ENCODE measurements at places on chromosomes 3 and 15.
A peak's percentile ranks its signal among the peaks of the same experiment; 100 is the strongest.

DNA sequence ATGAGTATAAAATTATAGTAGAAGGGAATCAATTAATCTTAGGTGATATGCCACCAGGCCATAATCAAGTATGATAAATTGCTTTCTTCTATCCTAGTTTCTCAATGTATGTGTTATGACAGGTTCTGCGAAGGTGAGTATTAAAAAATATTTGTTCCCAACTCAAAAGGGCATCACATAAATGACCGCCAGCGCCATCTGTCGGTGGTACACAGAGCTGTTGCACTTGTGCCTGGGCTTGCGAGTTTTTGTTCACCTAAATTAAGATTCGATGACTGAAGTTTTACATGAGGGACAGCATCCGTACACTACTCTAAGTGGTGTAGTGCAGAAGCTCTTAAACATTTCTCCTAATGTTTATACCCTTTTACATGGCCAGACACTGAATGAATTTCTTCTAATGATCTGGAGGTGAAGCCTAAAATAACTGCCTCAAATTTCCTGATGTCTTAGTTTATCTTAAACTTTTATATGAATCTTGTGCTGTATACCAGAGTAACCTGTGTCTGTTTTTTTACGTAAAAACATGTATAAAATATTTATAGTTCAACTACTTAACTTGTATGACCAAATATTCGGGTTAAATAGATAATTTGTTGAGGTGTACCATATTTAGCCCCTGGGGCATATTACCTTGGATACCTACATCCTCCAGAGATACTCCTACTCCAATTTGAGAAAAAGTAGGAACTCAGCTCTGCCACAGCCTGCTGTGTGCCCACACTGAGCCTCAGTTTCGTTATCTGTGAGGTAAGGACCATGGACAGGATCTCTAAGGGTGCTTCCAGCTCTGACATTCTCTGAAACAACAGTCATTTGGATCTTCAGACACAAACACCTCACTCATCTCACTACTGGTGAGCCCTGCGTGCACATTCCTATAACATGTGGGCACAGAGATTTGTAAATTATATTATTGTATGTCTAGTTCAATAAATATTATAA is 365.6 kb downstream of the MAGI1 start:
- DNase-seq = peak; percentile 57

DNA sequence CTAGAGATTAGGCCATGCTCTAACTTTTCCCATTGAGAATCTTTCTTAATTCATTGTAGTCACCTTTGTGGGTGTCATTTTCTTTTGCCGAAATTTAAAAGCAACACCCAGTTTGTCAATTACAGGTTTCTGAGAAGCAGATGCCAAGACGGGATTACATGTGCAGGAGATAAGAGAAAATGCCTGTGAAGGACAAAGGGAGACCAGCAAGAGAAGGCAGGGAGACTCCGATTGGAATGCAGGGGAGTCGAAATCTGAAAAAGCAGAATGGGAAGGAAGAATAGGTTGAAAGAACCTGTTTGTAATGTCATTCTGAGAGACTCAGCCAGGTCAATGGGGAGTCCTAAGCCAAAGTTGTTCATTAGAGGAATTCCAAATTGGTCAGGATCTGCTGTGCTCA is 3.6 kb upstream of the DPH6 start:
- DNase-seq = no peak

DNA sequence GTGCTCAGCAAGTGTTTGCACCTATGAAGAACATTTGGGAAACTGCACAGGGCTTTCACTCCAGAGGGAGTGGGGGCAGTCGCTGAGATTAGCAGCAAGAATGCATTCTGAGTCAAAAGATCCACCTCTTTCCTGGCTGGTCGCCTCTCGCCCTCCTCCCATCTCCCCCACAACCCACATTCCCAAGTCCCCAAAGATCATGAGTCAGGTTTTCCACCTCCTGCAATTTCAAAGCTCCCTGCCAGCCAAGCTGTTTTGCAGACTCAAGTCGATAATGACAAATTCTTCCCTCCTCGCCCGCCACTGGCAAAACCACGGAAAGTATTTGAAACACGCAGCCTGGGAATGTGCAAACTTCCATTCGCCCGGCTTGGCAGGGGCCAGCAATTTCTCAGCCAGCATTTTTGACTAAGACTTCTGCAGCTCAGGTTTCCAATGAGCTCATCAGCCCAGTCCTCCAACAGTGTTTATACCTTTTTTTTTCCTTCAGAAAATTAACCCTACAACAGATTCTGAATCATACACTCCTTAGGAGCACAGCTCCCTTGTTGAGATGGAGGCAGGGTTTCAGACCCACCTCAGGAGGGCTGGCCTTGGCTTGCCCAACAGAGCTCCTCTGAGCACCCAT is 181.4 kb downstream of the SMAD6 start:
- peak; percentile 100 for DNase-seq

DNA sequence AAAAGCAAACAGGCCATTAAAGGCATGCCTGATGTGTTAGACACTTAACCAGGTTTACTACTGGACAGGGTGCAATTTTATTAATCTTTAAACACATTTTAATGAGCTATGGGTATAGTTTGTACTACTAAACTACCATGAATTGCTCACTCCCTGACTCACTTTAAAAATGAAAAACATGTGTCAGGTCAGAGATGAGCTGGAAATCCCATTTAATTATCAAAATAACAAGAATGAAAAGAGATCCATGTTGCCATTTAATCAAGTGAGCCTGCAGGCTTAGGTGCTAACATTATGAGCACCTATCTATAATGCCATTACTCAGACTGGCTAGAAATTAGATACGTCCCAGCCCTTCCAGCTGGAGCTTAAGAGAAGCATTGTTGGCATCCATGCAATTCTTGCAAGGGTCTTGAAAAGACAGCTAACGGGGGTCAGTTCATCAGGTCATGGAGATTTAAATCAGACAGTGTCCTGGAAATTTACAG is 224.4 kb downstream of the THRB start:
- DNase-seq = no peak

- DNase-seq = no peak
Observed at GRCh38 chr15:100859970-100860828, 19.4 kb upstream of the ALDH1A3 start.

- no peak for DNase-seq
Observed at GRCh38 chr3:188754267-188754666, 417.5 kb upstream of the TPRG1 start.

DNA sequence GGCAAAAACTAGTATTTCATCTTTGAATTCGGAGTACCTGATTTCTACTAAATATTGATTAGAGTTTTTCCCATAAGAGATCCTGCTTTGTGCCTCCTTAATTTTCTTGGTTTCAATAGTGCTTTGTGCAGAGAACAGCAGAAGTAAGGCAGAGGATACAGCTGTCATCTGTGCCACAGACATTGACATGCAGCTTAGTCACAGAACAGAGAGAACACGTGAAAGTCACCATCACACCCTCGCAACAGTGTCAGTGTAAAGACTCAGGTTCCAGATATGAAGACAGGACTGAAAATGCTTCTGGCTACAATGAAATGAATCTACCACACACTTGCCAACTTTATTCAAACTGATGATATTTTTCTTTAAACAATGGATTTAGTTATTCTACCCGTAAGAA is 942.8 kb upstream of the CFAP20DC start:
- DNase-seq = no peak

DNA sequence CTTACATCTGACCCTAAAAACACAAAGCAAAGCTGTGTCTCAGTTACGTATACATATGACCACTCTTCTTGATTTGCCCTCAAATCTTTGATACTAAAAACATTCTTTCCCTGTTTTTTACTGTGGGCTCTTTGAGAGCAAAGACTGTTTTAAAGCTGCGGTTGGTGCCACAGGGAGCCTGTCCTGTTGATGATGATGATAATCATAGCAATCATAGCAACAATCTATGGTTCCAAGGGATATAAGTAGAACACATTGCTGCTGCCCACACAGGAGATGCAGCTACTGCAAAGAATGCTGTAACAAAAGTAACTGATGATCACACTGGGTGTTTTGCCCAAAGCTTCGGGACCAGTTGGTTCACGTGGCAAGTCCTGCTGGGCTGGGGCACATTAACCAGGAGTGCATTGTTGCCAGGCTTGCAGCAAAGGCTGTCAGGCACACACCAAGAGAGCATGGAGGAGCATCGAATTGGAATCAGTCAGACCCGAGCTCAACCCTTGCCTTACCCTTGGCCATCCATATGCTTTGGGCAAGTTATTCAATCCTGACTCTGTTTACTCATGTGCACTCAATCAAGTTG is 131.4 kb upstream of the EIF1B start:
- no peak for DNase-seq

GRCh38 chr15:69118089-69118488 is 42.3 kb upstream of the GLCE start:
- no peak for DNase-seq

DNA sequence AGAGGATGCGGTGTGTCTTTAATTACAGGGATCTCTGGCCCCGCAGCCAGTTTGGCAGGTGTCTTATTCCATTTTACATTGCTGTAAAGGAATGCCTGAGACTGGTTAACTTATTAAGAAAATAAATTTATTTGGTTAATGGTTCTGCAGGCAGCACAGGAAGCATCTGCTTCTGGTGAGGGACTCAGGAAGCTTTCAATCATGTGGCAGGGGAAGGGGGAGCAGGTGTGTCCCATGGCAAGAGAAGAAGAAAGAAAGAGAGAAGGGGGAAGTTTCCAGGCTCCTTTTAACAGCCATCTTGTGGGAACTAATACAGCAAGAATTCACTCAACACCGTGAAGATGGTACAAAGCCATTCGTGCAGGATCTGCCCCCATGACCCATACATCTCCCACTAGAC is 128.0 kb upstream of the CRBN start:
- DNase-seq = no peak

DNA sequence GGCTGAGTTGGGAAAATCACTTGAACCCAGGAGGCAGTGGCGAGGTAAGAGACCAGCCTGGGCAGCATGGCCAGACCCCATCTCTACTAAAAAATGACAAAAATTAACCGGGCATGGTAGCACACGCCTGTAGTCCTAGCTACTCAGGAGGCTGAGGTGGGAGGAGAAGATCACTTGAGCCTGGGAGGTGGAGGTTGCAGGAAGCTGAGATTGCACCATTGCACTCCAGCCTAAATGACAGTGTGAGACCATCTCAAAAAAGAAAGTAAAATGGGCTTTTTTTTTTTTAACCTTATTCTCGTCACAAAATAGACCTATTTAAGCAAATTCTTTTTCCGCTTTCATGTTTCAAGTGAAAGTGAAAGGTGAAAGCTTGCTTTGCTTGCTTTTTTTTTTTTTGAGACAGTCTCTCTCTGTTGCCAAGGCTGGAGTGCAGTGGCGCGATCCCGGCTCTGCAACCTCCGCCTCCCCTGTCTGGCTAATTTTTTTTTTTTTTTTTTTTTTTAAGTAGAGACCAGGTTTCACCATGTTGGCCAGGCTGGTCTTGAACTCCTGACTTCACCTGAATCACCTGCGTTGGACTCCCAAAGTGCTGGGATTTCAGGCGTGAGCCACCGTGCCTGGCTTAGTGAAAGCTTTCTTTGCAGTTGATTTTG is 3.6 kb downstream of the PDIA3 start:
- no peak for DNase-seq

DNA sequence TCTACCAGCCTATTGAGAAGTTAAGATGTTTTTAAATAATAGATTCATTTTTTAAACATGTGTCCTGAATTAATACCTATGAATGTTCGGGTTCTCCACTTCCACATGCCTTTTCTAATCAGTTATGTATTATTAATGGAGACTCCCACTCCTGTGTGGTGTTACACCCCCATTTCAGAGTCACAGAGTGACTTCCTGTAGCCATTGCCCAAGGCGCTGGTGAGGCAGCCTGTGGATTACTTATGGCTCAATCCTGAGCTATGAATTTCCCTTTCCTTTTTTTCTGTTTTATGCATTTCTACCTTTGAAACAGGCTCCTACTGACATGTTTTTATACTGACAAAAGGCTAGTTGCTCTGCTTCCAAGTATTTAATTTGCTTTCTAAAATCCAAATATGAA is 162.3 kb downstream of the GABRG3 start:
- no peak for DNase-seq

- DNase-seq = peak; percentile 74
Observed at GRCh38 chr3:123344175-123344906, 104.5 kb downstream of the ADCY5 start.

GRCh38 chr15:52421029-52421428 is 107.7 kb downstream of the MYO5A start:
- no peak for DNase-seq

DNA sequence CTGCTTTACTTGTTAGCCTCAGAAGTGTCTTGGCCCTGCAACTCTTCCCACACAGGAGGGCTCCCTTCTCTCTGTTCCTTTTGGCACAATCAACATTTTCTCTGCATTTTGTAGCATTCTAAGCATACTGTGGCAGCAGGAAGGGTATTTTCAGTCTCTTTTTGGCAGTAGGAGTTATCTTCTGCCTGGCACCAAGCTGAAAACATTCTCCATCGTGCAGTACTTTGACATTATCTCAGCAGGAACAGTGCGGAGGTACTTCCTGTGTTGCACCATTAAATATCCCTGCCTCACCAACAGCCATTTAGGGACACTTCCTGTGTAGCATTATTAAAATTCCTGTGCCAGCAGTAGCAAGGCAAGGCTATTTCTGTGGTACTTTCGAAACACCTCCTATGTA is 233.2 kb upstream of the SEMA6D start:
- DNase-seq = peak; percentile 27

DNA sequence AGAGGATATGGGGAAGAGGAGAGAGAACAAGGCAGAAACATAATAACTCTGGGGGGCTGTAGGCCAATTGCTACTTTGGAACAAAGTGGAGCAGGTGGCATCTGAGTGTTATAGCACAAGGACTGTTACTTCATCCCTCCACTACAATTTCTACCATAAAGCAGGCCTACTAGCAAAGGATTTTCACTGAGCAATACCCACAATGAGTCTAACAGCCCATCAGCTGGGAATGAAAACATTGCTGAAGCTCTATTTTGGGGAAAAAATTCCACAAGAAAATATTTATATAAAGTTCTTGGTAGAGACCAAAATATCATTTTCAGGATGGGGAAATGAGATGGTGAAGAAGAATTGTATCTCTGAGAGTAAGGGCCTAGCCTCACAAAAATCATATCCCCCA is 3.6 kb upstream of the SHC4 start:
- peak; percentile 36 for DNase-seq

- DNase-seq = peak; percentile 87
Observed at GRCh38 chr3:175585898-175586297, 726.8 kb downstream of the NAALADL2 start.

GRCh38 chr3:42755681-42756578 is 17.1 kb downstream of the CCDC13 start:
- peak; percentile 35 for DNase-seq

DNA sequence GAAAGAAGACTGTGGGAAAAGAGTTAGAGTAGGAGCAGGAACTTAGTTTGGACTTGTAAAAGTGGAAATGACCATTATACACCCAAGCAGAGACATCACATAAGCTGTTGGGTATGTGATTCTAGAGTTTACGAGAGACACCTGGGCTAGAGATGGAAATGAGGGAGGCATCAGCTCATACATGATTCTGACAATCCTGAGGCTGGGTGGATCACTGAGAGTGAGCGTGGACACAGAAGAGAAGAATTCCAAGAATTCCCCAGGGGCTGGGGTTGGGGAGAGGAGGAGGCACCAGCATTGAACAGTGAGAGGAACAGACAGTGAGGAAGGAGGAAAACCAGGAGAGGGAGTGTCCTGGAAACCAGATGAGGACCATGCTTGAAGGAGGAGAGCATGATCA is 113.5 kb downstream of the KCNAB1 start:
- peak; percentile 7 for DNase-seq
